ENCODE measurements at places on chromosomes 12 and 14. TPM values are rescaled to one million over a fixed set of nuclear protein-coding genes. Genes with fewer than 3 reads are reported as not detected.

DNA sequence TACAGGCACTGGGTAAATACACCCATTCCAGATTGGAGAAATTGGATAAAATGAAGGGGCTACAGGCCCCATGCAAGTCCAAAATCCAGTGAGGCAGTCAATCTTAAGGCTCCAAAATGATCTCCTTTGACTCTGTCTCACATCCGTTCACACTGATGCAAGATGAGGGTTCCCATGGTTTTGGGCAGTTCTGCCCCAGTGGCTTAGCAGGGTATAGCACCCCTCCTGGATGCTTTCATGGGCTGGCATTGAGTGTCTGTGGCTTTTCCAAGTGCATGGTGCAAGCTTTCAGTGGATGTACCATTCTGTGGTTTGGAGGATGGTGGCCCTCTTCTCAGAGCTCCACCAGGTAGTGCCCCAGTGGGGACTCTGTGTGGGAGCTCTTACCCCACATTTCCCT is 427.2 kb downstream of the TRHDE start:
- DNase-seq, result no peak

DNA sequence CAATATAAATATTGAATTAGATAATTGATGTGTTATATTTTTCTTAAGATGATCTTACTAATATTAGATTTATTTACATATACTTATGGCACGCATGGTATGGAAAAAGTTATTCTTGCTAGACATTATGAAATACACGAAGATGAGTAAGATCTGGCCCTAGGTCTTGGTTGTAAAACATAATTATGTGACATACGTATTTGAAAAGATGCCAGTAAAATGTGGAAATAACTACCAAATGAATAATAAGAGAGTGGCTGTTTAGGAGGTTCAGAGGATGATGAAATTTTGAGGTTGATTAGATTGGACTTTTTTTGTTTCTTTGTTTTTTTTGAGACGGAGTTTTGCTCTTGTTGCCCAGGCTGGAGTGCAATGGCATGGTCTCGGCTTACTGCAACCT is 41.3 kb downstream of the FANCM start:
- no peak for DNase-seq

DNA sequence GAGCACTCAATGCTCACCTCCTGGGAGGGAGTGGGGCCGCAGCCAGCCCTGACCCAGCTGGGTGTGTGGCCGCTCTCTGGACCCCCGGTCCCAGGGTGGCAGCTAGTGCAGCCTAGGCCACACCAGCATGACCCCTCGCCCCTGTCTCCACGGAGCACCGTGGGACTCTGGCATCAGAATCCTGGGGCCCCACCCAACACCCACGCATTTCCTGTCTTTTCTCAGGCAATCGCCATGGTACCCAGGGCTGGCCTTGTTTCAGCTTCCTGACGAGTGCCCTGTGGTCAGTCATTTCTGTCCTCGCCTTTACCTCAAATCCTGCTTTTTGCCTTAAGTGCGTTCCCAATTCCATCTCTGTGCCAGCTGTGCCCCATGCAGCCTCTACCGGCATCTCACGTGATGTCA is 15.9 kb downstream of the PACS2 start:
- DNase-seq, result no peak

GRCh38 chr14:102579696-102580549 is 12.5 kb upstream of the RCOR1 start:
- DNase-seq, result no peak

DNA sequence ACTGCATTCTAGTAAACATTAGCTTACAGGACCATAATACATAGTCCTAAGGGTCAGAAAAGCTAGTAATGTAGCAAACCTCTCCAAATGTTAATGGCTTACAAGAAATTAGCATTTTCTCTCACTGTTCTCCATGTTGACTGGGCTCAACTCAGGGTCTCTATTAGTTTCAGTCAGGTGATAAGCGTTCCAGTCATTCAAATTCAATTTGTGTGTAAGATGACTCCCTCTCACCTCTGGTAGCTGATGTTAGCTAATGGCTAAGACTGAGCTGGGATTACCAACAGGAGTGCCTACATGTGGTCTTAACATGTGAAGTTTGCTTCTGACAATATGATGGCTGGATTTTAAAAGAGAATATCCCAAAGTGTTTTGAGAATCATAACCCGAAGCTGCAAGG is 630.5 kb upstream of the USP15 start:
- DNase-seq, result no peak

GRCh38 chr14:90795744-90796143 is 20.5 kb downstream of the TTC7B start:
- DNase-seq, result no peak

- DNase-seq, result no peak
Measured at GRCh38 chr14:101102875-101103274, 199.4 kb upstream of the RTL1 start.

GRCh38 chr14:99330316-99331240 is 58.6 kb upstream of the BCL11B start:
- no peak for DNase-seq

- DNase-seq, result no peak
Measured at GRCh38 chr14:87214558-87214957, 778.4 kb downstream of the GALC start.

- no peak for DNase-seq
Measured at GRCh38 chr14:104816616-104816884, 15.6 kb downstream of the ZBTB42 start.

GRCh38 chr14:61780125-61780524 is 17.9 kb downstream of the SNAPC1 start:
- DNase-seq, result peak; percentile 12

GRCh38 chr12:6770600-6770999 is 1.7 kb upstream of the LAG3 start:
- no peak for DNase-seq

- no peak for DNase-seq
Measured at GRCh38 chr12:66050610-66051009, 79.9 kb downstream of the LLPH start.

- no peak for DNase-seq
Measured at GRCh38 chr12:68271346-68271745, 17.9 kb upstream of the IL22 start.

- DNase-seq, result no peak
Measured at GRCh38 chr14:101118746-101119591, 215.4 kb upstream of the RTL1 start.

The PRICKLE1 gene
- total RNA-seq, result not detected

The PRB4 gene
- total RNA-seq, result not detected

The C12orf56 gene
- not detected for total RNA-seq

The HSPA2 gene
- 1.3 TPM for total RNA-seq

The LUM gene
- total RNA-seq, result not detected

The MYO1H gene
- not detected for total RNA-seq

All from CD4-positive, alpha-beta memory T cell (primary cell).